ENCODE measurements at places on chromosomes 12 and 14.

GRCh38 chr14:58026967-58027366, 125.0 kb downstream of the ARMH4 start:
- no peak for DNase-seq

GRCh38 chr12:115895247-115895646, 382.2 kb downstream of the MED13L start:
- no peak for DNase-seq

GRCh38 chr12:29519585-29520182, 22.2 kb upstream of the OVCH1 start:
- DNase-seq = peak; percentile 66

DNA sequence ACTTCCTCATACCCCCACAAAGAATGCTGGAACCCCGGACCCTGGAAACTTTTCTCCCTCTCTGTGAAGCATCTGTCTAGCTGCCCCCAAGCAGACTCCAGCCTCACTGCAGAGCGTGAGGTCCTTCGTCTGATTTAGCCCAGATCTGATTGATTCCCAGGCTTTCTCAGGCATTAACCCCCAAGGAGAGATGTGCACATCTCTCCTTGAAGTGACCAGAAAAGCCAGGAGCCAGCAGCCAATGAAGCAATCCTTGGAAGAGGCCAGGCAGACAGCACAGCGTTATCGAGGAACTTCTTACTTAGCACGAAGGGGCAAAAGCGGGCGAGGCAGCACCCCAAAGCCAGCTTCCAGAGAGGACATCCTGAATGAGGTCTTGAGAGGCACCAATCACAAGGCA, 100.7 kb downstream of the ZFP36L1 start:
- no peak for DNase-seq

GRCh38 chr12:25001311-25001710, 52.4 kb upstream of the BCAT1 start:
- no peak for DNase-seq

GRCh38 chr14:68041876-68042354, 222.3 kb downstream of the RAD51B start:
- DNase-seq = no peak

DNA sequence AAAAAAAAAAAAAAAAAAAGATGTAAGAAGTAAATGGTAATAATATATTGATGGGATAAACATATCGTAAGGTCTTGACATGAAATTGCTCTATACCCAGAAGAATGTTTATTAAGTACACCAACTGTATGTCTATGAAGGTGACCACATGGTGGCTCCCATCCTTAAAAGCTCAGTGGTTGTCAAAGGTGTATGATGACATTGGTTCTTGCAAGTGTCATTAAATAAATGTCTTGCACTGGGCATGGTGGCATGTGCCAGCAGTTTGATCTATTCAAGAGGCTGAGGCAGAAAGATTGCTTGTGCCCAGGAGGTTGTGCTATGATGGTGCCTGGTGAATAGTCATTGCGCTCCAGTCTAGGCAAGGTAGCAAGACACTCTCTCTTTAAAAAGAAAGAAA, 10.4 kb downstream of the CCT2 start:
- DNase-seq = no peak

GRCh38 chr12:24012528-24012927, 63.1 kb upstream of the SOX5 start:
- DNase-seq = peak; percentile 10

DNA sequence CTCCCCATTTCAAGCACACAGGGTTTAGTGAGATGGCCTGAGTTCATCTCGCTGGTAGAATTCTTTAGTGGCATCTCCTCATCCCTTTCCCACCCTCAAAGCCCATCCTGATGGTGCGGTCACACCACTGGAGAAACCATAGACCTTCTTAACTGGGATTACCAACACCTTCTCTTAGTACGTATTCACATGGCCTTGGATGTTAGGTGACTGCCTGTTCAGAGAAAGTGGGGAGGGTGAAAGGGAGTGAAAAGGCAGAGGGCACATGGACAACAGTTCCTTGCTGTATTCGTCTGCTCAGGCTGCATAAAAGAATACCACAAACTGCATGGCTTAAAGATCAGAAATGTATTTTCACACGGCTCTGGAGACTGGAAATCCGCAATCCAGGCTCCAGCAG, 306.1 kb downstream of the ZFP36L1 start:
- no peak for DNase-seq

- DNase-seq = no peak
Measured at GRCh38 chr12:52063082-52063924, 6.5 kb upstream of the ATG101 start.

DNA sequence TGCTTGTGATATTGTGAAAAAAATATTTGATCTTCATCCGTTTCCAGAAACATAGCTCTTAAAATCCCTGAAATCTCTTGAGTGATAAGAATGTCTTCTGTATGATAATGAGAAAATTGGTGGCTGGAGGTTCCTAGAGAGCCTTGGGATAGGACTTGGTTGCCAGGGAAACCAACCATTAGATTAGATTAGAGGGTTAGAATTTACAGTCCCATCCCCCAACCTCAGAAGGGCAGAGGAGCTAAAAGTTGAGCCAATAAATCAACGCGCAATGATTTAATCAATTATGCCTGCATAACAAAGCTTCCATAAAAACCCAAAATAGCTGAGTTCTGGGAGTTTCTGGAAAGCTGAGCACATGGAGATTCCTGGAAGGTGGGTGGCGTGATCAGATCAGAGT, 10.6 kb downstream of the SEL1L start:
- no peak for DNase-seq

GRCh38 chr12:47394070-47394469, 311.8 kb downstream of the RPAP3 start:
- DNase-seq = peak; percentile 26

DNA sequence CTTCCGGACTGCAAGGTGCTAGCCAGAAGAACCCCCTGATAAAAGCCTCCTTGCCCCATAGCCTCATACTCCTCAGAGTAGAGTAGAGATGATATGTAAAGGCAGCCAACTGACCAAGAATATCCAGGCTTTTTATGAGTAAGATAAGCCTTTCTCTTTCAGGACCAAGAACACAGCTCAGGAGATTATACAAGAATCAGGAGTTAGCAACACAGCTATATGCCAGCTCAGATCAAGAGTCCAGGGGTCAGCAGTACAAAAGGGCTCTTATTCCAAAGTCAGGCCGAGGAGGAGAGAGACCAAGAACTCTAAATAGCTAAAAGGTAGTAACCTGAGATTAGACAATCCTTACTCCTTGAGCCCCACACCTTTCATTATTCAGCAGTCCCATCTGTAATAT, 135.3 kb downstream of the BTG1 start:
- DNase-seq = no peak

DNA sequence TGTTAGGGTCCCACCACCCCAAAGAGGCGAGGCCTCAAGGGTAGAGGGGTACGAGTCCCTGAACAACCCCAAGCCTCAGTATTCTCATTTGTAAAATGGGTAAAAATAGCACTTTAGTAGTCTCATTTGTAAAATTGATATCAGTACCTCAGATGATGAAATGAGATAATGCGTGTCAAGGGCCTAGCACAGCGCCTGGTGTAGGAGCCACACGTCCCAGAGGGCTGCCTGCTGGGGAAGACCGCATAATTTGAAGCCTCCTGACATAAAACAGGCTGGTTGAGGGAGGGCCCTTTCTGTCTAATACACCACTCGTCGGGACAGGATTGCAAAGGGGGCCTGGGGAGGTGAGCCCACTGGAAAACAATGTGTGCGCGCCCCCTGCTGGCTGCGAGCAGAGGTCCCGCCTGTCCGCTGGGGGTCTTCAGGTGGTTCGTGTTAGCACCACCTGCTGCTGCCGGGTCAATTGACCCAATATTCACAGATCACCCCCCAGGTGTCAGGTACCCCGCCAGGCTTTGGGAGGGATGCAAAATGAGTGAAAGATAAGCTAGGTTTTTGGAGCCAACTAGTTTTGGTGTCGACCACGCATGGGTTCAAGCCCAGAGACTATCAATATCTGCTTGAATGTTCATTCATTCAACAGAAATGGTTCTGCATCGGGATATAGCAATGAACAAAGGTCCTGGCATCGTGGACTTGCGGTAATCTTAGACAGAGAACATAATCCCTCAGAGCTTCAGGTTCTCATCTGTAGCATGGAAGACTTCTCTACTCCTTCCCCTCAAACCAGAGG, 24.7 kb upstream of the IRF2BPL start:
- DNase-seq = peak; percentile 92

DNA sequence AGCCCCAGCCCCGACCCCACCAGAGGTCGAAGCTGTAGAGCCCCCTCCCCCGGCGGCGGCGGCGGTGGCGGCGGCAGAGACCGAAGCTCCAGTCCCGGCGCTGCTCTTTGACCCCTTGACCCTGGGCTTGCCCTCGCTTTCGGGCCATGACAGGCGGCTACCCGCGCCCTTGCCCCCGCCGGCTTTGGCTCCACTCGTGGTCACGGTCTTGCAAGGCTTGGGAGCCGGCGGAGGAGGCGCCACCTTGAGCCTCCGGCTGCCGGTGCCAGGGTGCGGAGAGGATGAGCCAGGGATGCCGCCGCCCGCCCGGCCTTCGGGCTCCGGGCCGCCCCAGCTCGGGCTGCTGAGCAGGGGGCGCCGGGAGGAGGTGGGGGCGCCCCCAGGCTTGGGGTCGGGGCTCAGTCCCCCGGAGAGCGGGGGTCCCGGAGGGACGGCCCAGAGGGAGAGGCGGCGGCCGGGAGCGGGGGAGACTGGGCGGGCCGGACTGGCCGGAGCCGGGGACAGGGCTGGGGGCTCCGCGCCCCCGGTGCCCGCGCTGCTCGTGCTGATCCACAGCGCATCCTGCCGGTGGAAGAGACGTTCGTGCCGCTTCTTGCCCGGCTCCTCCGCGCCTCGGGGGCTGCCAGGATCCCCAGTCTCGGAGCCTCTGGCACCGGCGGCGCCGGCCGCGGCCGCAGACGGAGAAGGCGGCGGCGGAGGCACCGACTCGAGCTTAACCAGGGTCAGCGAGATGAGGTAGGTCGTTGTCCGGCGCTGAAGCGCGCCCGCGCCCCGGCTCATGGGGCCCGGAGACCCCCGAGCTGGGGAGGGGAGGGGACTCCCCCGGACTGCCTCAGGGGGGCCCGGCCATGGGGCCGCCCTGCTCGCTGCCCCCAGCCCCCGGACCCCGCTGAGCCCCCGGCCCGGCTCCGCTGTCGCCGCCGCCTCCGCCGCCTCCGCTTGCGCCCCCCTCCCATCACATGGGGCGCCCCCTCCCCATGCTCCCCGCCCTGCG, 778 bp downstream of the AGAP2 start:
- peak; percentile 61 for DNase-seq

- peak; percentile 16 for DNase-seq
Measured at GRCh38 chr12:60101715-60102114, 505.9 kb downstream of the SLC16A7 start.

DNA sequence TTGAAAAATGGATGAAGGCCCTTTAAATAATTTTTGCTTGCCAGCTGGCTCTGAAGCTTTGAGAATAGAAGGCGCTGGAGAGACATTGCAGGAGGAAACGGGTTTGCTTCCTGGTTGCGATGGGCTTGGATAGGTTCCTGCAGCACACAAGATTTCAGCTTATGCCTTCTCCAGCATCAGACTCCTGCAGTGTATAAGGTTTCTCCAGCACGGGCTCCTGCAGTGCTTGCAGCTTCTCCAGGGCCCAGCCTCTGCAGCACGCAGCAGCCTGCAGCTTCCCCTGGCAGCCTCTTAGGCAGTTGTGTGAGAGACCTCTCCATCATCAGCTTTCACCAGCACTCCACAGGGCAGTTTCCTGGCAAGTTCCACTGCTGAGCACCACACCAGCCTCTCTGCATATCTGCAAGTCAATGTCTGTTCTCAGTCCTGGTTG, 78.7 kb upstream of the ZDHHC17 start:
- DNase-seq = peak; percentile 19

DNA sequence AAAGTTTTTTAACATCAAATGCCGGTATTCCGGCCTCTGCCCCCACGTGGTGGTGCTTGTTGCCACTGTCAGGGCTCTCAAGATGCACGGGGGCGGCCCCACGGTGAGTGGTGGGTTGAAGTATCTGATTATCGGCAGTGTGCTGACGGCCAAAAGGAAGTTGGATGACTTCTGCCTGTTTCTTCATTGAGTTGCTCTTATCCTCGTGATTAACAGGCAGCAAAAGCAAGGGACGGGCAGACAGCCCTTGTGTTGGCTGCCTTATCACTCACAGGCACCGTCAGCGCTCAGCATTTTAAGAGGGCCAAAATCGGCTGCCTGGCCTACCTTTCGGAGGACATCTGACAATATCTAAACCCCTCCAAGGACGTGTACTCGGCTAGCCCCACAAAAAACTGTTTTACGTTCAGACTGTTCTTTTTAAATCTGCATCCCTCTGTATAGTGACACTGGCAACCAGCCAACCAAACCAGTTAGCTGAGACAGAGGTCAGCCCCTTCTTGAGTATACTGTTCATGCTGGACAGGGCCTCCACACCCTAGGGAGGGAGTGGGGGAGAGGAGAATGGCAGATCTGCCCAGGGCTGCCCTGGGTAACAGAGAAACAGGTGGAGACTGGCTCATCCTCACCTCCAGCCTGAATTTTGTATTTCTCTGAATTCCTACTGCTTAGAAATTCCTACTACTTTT, 22.9 kb upstream of the AKAP5 start:
- no peak for DNase-seq

- DNase-seq = peak; percentile 73
Measured at GRCh38 chr12:45730348-45731189, 1.1 kb downstream of the ARID2 start.

GRCh38 chr14:106877517-106877916, 1351.1 kb downstream of the TMEM121 start:
- no peak for DNase-seq

DNA sequence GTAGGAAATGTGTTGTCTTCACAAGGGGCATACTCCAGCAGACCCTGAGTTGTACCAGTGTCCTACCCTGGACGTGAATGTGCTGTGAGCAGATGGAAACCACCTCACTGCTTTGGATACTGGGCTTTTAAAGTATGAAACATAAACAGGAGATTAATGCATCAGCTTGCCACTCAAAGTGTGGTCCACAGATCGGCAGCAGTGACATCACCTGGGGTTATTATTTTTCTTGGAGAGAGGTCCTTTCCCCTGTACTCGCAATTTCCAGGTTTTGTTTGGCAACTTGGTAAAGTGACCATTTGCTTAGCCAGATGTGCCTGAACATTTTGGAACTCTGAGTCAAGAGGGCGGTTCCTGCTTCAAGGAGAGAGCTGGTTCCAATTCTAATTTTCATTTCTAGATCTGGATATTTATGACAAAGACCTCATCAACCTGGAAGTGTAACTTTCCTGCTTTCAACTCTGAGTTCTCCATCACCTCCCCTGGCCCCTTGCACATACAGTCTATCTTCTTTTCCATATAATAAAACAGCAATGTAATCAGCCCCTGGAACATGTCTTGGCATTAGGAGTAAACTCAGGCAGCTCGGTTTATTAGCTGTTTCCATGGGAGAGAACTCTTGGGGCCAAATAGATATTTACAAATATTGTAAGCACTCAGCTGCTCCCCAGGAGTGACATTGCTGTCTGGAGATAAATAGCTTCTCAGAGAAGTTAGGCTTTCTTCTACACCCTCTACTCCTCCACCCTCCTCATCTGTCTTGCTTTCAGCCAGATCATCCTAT, 237.0 kb upstream of the TBX3 start:
- peak; percentile 8 for DNase-seq

DNA sequence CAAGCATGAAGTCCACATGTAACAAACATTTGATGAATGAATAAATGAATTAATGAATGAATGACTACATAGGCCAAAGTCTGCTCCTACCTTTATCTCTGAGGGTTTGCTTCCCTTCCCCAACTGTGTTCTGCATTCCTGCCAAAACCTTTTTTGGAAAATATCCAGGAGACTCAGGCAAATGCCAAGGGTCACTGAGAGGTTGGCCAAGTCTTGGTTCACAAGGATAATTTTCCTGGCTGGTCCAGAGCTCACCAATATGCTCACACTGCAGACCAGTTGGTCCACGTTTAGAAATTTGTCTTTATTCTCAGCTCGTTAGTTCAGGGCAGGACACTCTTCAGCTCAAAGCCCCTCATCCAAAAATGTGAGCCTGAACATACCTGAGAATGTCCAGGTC, 10.2 kb downstream of the TMEM233 start:
- DNase-seq = no peak

Measured in astrocyte of the hippocampus (primary cell).